Suppressor macrophage treated with lipopolysaccharide for 4 hours (primary cell): ENCODE measurements at places on chromosomes 7 and 10.

- no peak for DNase-seq
Observed at GRCh38 chr10:89759531-89759930, 58.1 kb downstream of the KIF20B start.

GRCh38 chr10:77305650-77306632 is 331.7 kb downstream of the KCNMA1 start:
- no peak for DNase-seq

DNA sequence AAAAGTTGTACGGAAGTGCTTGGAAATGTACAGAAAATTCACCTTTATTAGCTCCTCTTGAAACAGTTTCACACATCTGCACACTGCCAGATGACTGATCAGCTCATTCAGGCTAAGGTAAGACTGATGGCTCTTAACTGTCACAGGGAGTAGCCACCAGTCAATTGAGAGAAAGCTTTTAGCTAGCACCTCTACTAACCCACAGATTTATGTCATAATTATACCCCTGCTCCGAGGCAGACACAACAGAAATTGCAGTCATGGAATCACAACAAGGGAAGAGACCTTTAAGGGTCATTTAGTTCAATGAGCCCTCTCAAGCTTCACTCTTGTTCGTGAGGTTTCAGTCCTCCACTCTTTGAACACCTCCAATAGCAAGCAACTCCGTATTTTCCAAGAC is 235.4 kb downstream of the TRIL start:
- no peak for DNase-seq

- DNase-seq: no peak
Observed at GRCh38 chr10:131451407-131452015, 140.0 kb upstream of the TCERG1L start.
